ENCODE measurements at places on chromosomes 7 and 10.

DNA sequence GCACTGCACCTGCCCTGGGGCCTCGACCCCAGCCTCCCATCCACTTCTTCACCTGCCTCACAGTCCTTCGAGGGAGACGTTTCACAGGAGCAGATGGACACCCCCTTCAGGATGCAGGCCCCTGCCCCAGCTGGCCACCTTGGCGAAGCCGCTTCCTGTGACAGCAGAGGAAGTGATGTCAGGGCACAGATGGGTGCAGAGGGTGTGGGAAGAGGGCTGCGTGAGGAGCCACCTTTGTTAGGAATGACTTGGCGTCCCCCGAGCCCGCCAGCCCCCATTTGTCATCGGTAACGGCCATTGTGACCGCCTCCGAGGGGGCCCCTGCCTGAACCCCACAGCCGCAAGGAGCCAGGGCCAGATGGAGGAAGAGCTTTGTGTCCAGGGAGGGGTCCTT, 47.4 kb upstream of the SLC29A3 start:
- DNase-seq, result peak; percentile 67

DNA sequence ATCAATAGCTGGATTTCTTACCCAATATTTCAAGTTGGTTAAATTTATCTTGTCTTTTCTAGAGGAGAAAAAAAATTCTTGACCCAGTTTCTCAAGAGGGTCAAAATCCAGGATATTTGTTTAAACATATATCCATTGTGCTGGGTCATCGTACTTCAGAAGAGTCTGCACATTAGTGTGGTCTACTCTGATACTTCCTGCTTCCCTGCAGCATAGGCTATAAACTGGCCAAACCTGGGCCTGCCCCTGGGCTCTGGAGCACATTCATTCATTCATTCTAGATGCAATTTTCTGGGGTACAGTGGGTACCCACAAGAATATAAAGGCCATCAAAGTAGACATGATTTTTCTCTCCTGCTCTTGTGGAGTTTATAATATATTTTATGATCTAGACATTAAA, 142.1 kb upstream of the WNT16 start:
- no peak for DNase-seq

- no peak for DNase-seq
Observed at GRCh38 chr7:1481300-1481699, 22.0 kb upstream of the MICALL2 start.

DNA sequence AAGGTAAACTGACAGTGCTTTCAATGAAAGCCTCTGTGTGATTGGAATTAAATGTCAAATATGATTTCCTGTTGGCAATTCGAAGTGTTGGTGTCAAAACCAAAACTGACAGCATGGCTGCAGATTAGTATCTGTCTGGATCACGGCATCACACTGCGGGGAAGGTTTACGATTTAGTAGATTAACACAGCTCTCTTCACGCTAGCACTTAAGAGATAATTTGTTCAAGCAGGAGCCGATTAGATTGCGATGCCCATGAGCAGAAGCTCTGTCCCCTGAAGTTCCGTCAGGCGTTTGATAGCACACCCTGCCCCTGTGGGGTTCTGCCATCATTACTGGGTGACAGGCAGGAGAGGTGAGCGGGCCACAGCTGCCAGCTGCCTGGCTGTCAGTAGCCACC, 279.5 kb upstream of the AUTS2 start:
- no peak for DNase-seq

- DNase-seq, result no peak
Observed at GRCh38 chr7:138024343-138024691, 22.4 kb upstream of the CREB3L2 start.

DNA sequence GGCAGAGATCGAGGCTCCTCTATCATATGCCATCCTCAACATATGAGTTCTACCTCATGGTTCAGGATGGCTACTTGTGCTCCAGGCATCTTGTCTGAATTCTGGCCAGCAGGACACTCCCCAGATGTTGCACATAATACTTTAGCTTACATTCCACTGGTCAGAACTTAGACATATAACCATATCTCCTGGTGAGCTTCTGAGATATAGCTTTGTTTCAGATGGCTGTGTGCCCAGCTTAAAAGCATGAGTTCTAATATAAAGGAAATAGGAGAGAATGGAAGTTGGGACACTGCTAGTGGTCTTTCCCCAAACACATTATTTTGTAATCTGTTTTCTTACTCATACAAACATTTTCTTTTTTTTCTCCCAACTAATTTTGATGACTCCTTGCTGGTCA, 50.8 kb upstream of the IFRD1 start:
- no peak for DNase-seq

DNA sequence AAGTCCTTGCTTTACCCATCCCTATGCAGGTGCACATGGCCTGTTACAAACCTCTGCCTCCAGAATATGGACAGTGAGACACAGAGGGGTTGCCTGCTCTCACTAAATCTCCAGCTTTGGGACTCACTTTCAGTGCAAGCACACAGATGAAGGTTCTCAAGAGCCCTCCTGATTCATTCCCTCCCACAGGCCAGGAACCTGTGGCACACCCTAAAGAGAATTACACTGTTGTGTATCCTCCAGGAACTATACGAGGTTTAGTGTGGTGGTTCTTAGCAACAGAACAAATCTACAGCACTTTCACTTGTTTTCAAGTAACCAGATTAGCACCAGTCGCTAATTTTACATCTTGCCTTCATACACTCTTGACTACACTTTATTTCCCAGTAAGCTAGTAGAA, 192.3 kb downstream of the PLXNA4 start:
- no peak for DNase-seq

- no peak for DNase-seq
Observed at GRCh38 chr10:125205431-125205830, 45.1 kb upstream of the CTBP2 start.

DNA sequence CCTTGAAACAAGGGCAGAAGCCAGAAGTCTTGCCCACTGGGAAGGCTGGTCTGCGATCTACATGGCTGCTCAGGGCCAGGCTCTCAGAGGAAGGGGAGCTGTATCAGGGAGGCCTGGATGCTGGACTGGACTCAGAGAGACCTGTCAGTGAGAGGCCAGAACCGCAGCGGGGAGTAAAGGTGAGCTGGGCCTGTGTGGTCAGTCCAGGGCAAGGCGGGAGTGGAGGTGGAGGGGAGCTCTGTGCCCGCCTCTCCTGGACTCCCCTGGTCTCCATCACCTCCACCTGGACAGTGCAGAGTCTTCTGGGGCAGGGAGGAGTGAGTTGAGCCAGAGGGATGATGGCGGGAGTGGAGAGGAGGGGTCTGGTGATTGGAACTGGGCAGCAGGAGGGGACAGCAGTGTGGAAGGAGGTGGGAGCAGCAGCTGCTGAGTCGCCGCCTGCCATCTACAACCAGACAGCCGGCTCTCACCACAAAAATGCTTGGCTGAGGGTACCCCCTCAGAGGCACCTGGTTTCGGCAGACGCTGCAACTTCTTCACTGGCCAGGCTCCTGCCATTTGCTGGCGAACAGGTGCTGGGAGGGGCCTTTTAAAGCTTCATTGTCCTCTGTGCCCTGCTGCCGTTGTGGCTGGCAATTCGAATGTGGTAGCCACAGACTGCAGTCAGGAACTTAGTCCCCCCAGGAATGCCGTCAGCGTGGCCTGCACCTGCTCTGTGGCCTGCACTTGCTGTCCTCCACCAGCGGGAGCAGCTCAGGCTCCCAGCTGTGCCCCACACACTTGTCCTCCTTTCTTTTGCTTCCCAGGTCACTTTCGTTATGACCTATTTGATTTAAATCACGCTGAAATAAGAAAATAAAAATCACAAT, 3.5 kb downstream of the RASSF4 start:
- peak; percentile 91 for DNase-seq

DNA sequence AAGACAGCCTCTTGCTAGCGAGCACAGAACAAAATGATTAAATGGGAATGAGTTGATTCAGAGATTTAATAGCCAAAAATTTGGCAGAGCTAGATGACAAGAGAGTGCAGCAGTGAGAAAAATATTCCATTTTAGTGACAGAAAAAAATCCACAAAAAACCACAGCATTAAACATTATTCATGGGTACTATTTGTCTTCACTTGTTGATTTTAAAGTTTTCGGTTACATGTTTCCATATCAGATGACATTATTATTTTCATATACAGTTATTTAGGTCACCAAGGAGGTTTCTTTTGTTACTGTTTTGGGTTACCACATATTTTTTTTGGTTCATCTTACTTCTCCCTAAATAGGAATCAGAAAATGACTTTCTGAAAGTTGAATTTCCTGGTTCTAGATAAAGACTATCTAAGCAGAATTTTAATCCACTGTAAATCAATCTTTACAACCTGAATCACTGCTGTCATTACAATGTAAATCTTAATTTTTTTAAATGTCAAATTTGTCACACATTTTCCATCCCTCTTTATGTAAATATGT, 87.9 kb downstream of the SVIL start:
- no peak for DNase-seq

DNA sequence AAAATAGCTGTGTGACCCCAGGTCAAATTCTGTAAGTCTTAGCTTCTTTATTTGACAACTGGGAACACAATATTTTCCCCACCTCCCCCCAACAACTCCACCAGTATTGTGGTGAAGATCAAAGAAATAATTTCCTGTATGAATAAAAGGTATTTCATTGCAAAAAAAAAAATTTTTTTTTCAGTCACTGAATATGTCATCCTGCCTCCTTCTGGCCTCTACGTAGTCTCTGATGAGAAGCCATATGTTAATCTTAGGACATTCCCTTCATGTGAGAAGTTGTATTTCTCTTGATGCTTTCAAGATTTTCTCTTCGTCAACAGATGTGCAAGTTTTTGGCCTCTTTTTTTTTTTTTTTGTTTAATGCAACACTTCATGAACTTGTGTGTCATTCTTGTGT, 33.0 kb downstream of the ZNF33A start:
- DNase-seq, result no peak

DNA sequence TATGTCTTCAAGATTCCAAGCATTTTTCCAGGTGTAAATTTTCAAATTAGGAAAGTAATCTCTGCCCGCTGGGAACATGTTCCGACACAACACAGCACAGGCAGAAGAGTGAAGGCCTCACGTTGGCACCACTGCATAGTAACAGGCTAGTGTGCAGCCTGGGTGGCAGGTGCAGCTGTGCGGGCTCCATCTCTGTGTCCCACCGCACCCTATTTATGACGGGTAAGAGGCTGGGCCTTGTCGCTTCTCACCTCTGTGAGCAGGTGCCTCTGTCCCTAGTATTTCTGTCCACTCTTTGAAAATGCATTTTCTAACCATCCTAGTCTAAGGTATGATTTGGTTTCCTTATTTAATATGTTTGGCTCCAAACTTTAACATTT, 24.1 kb downstream of the VIPR2 start:
- no peak for DNase-seq

DNA sequence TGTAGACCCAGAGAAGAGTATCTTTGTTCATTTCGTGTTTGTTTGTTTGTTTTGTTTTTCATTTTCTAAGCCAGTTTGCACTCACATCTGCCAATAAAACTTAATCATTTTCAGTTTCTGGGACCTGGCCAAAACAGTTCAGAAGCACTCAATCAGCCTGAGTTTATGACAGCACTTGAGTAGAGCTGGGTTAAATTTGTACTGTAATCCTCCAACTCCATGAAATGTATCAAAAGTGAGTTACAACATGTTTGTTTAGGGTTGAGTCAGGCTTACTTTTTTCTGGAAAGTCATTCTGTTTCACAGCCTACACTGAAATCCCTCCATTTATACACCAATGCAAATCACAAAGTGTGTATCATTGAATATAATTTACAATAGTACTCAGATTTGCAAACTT, 91.9 kb downstream of the ZWINT start:
- DNase-seq, result no peak

GRCh38 chr10:101752241-101752640, 23.7 kb downstream of the FGF8 start:
- DNase-seq, result no peak

DNA sequence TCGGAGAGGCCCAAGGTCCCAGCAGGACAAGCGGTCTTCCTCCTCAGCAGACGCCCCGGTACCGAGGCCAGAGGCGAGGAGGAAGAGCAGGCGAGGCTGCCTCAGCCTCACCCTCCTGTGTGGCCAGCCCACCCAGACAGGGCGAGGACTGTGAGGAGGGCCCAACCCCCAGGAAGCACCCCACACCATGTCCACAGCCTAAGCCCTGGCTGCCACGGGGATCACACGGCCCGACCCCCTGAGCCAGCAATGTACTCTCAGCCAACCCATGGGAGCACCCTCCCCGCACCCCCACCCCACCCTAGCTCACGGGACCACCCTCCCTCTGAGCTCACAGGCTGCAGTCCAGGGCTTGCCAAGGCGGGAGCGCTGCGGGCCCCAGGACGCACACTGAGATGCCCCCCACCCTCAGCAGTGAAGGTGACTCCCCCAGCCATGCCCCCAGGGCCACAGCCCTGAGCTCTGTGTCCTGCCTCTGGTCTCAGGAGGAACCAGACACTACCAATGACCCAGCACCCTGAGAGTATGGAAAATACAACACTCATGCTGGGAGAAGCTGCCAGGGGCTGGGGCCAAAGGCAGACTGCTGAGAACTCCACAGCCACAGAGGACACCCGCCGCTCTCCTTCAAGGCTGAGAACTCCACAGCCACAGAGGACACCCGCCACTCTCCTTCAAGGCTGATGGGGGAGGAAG, 93.6 kb downstream of the MAD1L1 start:
- DNase-seq, result no peak

DNA sequence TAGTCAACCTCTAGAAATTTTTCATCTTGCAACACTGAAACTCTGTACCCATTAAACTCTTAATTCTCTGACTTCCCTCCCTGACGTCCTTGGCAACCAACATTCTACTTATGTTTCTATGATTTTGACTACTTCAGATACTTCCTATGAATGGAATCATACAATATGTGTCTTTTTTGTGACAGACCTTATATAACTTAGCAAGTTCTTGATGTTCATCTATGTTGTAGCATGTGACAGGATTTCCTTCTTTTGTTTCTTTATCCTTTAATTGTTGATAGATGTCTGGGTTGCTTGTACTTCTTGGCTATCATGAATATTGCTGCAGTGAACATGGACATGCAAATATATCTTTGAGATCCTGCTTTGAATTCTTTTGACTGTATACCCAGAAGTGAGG, 240.8 kb downstream of the ADK start:
- DNase-seq, result no peak

- DNase-seq, result no peak
Observed at GRCh38 chr7:124106575-124106974, 73.7 kb upstream of the TMEM229A start.

DNA sequence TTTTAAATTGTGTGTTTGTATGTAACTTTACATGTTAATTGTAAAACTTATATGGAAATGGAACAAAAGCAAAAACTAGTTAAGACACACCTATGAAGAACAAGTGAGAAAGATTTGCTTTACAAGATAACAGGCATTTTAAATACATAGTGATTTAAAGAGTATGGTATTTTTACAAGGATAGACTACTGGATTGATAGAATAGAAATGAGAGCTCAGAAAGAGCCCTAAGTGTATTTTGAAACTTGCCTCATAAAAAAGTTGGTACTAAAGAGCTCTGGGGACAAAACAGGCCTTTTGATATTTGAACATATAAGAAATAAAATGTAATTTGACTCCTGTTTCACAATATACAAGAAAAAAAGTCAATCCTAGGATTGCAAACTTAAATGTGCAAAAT, 928.4 kb downstream of the REEP3 start:
- no peak for DNase-seq

DNA sequence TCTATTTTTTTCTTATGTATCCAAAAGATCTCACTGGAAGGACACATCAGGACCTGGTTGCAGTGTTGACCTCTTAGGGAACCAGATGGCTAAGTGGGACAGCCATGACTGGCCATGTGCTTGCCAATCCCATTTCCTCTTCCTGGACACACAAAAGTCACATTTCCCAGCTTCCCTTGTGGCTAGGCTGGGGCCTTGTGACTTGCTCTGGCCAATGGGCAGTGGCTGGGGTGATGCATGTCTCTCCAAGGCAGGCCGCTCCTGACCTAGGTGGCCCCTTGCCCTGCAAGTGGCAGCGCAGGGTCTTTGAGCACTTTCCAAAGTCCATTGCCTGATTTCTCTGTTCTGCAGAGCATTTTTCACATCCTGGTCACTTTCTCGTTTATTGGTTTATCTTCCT, 41.7 kb upstream of the HSPA12A start:
- no peak for DNase-seq

Measured in posterior cingulate gyrus (tissue), 11 donors.